Dermis blood vessel endothelial cell (primary cell): ENCODE measurements at places on chromosomes 3 and 15. TPM values are rescaled to one million over a fixed set of nuclear protein-coding genes. Genes with fewer than 3 reads are reported as not detected.

DNA sequence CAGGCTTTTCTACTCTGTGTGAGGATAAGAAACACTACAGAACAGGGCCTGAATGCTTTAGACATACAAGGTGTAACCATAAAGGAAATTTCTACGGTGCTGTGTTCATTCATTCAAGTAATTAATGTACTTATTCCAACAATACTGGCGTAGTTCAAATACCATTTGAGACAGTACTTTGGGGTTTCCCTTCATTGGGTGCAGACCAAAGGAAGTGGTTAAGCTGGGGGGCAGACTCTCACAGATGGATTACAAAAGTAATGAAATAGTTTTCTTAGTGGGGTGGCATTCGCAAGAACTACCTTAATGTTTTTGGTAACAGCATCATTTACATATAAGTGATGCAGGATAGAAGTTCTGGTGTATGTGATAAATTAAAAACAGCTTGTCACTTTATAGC lies 65.9 kb downstream of the BTD start:
- no peak for DNase-seq

Gene HGD
- 0.60 and 2.4 TPM in 2 replicates for total RNA-seq

GRCh38 chr3:168081171-168081771 lies 14.5 kb downstream of the GOLIM4 start:
- no peak for DNase-seq

DNA sequence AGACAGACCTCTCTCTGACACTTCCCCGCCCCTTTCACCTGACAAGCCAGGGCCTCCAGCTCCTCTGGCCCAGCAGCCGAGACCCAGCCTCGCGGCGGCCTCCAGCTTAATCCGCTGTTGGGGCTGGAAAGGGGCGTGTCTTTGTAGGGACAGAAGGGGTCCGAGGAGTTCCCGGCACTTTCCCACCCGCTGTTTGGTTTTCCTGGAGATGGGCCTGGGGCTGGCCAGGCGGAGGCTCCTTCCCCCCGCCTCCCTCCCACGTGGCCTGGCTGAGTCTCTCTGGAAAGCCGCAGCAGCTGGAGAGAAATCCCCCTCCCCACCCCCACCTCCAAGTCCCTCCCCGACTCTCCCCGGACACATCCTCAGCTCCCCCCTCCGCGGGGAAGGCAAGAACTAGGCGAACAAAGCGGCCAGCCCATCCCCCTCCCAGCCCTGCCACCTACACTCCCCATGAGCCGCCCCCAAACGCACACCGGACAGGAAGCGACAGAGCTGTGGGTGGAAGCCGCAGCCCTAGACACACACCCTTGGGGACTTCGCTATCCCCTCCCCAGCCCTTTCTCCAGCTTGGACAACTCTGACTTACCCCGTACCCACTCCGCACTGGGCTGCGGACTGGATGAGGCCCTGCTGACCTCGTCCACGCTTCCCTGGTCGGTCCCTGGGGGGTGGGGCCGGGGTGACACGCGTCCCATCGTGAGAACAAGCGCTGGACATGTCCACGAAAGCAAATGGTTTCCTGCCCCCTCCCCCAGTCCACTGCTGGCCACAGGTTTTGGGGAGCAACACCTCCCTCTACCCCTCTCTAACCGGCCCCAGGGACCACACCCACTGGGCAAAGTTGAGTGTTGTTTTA lies 1.2 kb downstream of the IGDCC4 start:
- no peak for DNase-seq

GRCh38 chr15:35506272-35506870 lies 39.6 kb downstream of the DPH6 start:
- DNase-seq = no peak
